Peyer's patch (tissue), 4 donors: ENCODE measurements at places on chromosomes 12 and 14. TPM values are rescaled to one million over a fixed set of nuclear protein-coding genes. Genes with fewer than 3 reads are reported as not detected.

DNA sequence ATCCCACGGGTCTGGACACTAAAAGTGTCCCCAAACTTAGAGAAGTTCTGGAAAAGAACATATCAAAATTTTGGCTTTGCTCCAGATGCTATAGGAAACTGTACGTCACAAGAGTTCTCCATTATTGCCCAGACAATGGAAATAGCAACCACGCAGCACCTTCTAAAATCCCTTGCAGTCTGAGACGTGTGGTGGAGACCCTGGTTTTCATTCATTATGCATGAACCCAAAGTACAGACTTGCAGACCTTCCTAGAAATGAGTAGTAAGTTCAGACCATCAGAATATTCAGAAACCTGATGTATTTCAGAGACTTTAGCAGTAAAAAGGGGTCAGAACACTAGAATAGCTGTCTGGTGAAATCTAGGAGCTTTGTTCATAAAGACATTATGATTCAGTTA lies 50.0 kb upstream of the BCL2L14 start:
- H3K36me3 ChIP-seq, result no peaks in the 10 kb centered on the region
- no peak for DNase-seq
- peaks cover 9% of the 10 kb centered on the region for H3K4me1 ChIP-seq
- H3K4me3 ChIP-seq, result no peak overlapping the region
- H3K27ac ChIP-seq, result no peak overlapping the region

- no peaks in the 10 kb centered on the region for H3K36me3 ChIP-seq
- H3K27me3 ChIP-seq, result no peaks in the 10 kb centered on the region
- no peak overlapping the region for H3K4me3 ChIP-seq
- no peaks in the 10 kb centered on the region for H3K4me1 ChIP-seq
These were observed 89.2 kb downstream of the NTS start for GRCh38 chr12:85963326-85963725.

Gene C3AR1
- total RNA-seq, result 0.70 TPM

Gene PTGR2
- total RNA-seq, result 19.0 TPM

Gene PDE3A
- 97.3 TPM for total RNA-seq

DNA sequence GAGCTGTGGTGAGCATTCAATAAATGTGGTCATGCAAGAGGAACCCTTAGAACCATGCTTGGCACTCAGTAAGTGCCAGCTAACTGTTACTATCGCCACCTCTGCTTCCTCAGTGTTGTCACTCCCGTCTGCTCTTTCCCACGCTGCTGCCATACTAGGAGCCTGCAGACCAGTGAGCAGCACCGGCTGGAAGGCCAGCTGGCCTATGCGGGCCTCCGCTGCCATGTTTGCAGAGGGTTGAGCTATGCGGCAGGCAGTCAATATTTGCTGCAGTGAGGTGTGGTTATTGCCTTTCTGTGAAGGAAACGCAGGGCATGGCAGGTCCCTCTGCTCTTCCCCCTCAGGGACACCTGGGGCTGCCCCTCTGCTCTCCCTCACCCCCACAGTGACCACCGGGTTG lies 13.0 kb downstream of the KMT5A start:
- H3K27ac ChIP-seq, result peak overlapping the region; percentile 59
- DNase-seq, result no peak
- H3K4me1 ChIP-seq, result no peaks in the 10 kb centered on the region
- H3K4me3 ChIP-seq, result no peak overlapping the region

- no peaks in the 10 kb centered on the region for H3K36me3 ChIP-seq
- no peaks in the 10 kb centered on the region for H3K27me3 ChIP-seq
- DNase-seq, result peak; percentile 40
- H3K27ac ChIP-seq, result no peak overlapping the region
- no peak overlapping the region for H3K4me3 ChIP-seq
These were observed 23.8 kb upstream of the KIF26A start for GRCh38 chr14:104114421-104115130.

DNA sequence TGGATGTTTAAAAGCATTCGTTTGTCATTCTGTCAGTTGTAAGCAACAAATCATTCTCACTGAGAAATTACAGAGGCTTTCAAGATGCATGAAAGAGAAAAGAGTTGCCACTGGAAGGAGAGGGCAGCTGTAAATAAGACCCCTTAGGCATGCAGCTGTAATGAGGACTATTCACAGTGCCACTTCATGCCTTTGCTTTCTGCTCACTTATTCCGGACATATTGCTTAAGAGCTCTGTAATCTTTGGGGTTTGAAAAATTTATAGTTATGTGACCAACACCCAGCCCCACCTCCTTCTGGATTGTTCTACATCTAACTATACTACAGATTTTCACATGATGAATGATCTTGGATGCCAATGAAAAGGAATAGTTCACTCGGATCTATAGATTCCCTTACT lies 194.8 kb upstream of the DCN start:
- DNase-seq, result no peak
- H3K36me3 ChIP-seq, result no peaks in the 10 kb centered on the region
- no peaks in the 10 kb centered on the region for H3K27me3 ChIP-seq
- H3K27ac ChIP-seq, result no peak overlapping the region
- no peak overlapping the region for H3K4me3 ChIP-seq

DNA sequence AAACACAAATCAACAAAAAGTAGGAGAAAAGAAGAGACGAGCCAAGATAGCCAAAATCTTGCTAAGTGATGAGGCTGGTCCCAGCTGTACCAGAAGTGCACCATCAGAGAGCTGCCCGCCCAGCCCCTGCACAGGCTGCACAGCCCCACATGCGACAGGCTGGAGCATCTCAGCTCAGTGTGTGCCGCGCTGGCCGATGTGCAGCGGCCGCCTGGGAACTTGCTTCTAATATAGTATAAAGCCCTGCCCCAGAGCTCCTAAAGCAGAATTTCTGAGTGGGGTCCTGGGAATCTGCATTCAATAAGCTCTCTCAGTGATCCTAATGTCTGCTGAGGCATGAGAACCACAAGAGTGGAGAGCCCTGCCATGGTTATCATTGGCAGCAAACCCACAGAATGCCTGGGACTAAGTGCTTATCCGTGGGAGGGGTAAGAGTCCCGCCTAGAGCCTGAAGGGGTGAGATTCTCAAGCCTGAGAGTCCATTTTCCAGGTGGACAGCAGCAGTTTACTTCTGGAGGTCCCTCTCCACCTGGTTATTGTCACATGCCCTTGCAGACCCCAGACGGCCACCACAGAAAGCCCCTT lies 171.6 kb downstream of the DPF3 start:
- H3K4me1 ChIP-seq, result no peaks in the 10 kb centered on the region
- H3K4me3 ChIP-seq, result no peak overlapping the region
- no peaks in the 10 kb centered on the region for H3K27me3 ChIP-seq
- H3K27ac ChIP-seq, result no peak overlapping the region
- no peak for DNase-seq

DNA sequence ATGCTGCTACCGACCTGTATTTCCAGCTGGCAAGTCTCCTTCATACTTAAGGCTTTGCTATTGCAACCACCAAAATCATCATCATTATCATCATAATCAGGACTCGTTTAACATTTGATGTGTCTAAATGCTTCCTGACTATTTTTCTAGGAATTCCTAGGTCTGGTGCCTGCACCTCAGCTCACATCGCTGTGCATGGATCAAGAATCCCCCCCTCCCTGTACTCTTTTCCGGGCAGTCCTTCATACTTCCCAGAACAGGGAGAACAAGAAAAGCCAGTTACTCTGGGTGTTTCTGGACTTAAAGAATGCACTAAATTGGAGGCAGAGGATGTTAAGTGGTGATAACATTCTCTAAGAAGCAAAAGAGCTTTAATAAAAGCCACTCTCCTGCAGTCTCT lies 9.4 kb downstream of the ERP27 start:
- no peak overlapping the region for H3K4me3 ChIP-seq
- DNase-seq, result no peak
- no peaks in the 10 kb centered on the region for H3K36me3 ChIP-seq
- H3K27me3 ChIP-seq, result no peaks in the 10 kb centered on the region

- H3K27me3 ChIP-seq, result no peaks in the 10 kb centered on the region
- H3K36me3 ChIP-seq, result no peaks in the 10 kb centered on the region
- DNase-seq, result no peak
- no peak overlapping the region for H3K27ac ChIP-seq
- H3K4me3 ChIP-seq, result no peak overlapping the region
These were observed 700.7 kb downstream of the LRFN5 start for GRCh38 chr14:42307239-42307825.
